ENCODE measurements at places on chromosomes 12 and 14.
A peak's percentile ranks its signal among the peaks of the same experiment; 100 is the strongest.

DNA sequence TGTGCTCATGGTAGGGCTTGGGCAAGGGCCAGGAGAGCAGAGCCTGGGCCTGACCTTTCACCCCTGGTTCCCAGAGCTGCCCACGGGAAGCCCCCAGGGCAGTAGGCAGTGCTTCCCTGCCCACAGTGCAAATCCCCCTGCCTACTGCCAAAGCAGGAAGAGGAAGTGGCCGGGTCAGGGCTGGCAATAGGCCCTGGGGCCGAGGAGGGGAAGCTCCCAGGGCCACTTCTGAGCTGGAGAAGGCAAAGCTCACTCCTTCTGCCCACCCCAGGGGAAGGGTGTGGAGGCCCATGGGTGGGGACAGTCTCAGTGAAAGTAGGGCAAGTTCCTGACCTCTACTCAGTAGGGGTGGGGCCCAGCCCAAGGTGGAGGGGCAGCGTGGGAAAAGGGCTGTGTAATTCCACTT lies 5.4 kb upstream of the NR4A1 start:
- no peak overlapping the region for H3K4me3 ChIP-seq
- no peaks in the 10 kb centered on the region for H3K27me3 ChIP-seq
- H3K36me3 ChIP-seq = peaks cover 28% of the 10 kb centered on the region
- no peak for DNase-seq

DNA sequence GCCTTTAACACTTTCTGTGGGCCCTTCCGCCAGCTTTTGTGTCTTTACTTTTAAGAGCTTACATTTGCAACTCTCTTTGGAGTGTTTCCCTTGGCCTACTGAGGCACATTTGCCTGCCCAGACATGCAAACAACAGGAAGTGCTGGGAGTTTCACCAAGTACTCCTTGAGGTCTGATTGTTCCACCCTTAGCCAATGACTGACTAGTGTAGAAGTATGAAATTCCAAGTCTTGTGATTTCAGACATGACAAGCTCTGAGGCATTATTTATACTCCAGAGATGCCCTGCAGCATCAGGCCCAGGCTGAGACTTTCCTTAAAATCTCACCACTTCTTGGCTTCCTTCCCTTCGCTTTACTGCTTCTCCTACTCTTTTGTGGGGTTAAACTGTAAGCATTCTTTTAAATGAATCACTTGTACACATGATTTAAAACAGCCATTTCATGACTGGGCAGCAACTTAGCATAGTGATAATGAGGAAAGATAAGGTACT lies 174.1 kb downstream of the SLC6A15 start:
- no peaks in the 10 kb centered on the region for H3K27me3 ChIP-seq
- no peak overlapping the region for H3K27ac ChIP-seq
- no peak overlapping the region for H3K4me3 ChIP-seq
- no peaks in the 10 kb centered on the region for H3K4me1 ChIP-seq

- no peak overlapping the region for H3K27ac ChIP-seq
- H3K4me3 ChIP-seq = no peak overlapping the region
- no peak for DNase-seq
- peaks cover 8% of the 10 kb centered on the region for H3K27me3 ChIP-seq
- H3K4me1 ChIP-seq = peaks cover 41% of the 10 kb centered on the region
- H3K36me3 ChIP-seq = no peaks in the 10 kb centered on the region
Observed at GRCh38 chr12:112838731-112839130, 47.2 kb downstream of the RPH3A start.

- peaks cover 8% of the 10 kb centered on the region for H3K4me1 ChIP-seq
- H3K36me3 ChIP-seq = no peaks in the 10 kb centered on the region
- DNase-seq = peak; percentile 43
- H3K27me3 ChIP-seq = peaks cover 34% of the 10 kb centered on the region
Observed at GRCh38 chr14:21940887-21941856, 267.6 kb upstream of the OR4E1 start.

DNA sequence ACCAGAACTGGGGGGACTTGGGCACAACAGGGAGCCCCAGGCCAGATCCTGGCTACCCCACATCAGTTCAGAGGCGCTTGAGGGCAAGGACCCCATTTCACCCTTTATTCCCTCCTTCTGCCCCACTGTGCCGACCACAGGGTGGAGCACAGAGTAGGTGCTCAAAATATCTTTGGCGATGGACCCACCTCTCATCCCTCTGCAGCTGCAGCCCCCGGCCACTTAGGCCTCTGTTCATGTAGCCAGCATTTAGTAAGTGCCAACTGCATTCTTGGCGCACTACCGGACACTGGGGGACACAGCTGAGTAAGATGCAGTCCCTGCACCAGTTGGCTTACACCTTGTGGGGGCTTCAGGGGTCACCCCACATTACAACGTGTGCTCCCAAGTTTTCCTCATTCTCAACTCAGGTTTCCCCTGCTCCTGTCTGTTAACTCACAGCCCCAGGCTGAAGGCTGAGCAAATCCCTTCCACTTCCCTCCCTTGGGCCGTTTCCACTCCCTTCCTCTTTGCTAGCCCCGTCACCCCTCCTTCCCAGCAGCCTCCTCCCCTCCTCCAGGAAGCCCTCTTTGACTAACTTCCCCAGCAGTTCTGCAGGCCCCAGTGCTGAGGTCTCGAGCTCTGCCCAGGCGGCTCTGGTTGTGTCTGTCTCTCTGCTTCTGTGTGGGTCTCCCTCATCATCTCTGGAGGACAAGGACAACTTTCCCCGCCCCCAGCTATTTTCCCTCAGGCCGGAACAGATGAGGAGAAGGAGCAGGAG lies 26.5 kb downstream of the KRT80 start:
- H3K4me3 ChIP-seq = no peak overlapping the region
- no peaks in the 10 kb centered on the region for H3K27me3 ChIP-seq
- H3K36me3 ChIP-seq = peaks cover 21% of the 10 kb centered on the region
- peaks cover 81% of the 10 kb centered on the region for H3K4me1 ChIP-seq
- peak overlapping the region; percentile 64 for H3K27ac ChIP-seq

Measured in Calu3 (cell line).